Amygdala (tissue), 56 donors: ENCODE measurements at places on chromosomes 16 and 17.

GRCh38 chr17:10087355-10087754 lies 111.1 kb downstream of the GAS7 start:
- DNase-seq: no peak

DNA sequence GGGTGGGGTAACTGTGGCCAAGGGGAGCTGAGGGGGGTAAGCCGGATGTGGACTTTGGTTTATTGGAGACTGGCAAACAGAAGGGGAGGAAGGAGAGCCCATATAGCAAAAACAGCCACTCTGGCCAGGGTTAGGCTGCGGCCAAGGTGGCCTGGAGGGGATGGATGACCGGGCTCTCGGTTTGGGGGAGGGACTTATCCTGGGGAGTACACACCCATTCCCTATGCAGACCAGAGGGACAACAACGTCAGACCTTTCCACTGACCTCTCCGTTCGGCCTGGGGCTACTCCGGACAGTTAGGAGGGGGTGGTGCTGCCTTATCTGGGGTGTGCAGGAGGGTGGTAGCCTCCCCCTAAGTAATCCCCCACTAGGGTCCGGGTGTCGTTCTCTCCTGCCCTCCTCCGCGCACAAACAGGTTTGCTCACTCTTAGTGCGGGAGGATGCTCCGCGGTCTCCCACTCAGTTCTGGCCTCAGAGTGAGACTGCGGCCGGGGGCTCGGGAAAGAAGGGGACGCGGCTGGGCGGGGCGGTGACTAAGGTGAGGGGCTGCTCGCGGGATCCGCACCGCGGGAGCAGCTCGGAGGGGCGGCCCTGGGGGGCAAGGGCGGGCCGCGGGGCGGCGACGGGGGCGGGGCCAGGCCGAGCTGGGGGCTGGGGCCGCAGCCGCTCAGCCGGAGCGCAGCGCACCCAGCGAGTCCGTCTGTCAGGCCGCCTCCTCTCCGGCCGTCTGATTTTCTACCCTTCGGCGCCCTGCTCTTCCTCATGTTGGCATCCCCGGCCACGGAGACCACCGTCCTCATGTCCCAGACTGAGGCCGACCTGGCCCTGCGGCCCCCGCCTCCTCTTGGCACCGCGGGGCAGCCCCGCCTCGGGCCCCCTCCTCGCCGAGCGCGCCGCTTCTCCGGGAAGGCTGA lies at the start of gene WNK4:
TSS of gene WNK4 (plus strand) at position 675 of the 915 bp plus-strand sequence. CDS start at position 764, 89 bp downstream.
- no peak for DNase-seq

DNA sequence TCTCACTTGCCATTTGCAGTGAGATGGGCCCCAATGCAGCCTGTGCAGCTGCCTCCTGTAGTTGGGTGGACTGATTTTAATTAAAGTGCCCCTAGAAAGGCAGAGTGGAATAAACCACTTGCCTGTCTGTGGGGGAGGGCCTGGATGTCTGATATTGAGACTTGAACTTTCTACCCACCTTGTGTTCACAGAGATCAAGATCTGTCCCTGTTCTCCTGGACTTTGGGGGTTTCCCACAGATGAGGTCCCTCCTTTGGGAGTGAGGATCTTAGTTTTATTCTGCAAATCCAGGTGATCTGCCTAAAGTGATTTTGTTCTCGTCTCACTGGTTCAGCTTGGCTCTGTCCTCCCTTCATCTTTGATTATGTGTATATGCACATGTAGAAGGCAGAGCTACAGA lies 7.7 kb upstream of the DHRS13 start:
- no peak for DNase-seq

DNA sequence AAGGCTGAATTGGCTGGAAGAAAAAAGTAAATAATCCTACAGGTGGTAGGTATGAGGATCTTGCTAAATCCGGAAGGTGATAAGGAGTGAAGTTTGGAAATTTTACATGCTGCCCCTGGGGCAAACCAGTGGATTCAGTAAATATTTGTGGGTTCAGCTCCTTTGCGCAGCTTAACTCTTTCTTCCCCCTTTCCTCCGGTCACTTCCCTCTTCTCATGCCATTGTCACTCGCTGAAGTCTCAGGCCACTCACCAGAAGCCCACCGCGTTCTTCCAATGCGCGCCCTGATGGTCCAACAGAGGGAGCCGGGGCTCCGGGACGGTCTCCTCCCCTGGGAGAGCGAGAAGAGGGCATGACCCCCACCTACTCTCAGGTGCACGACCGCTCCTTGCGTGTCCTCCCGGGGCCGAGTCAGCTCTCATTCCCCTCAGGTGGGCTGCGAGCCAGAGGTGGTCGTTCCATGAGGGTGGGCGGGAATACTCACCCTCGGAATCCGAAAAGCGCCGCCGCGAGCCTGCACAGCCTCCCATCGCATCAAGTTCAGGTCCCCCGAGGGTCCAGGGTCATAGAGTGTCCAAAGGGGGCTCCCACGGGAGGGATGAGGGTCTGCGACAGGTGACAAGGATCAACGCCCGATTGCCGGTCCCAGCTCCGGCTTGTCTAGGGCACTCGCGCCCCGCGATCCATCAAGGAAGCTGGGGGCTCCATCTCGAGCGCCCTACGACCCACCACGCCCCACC lies 474 bp downstream of the CLN3 start:
- DNase-seq: no peak

GRCh38 chr16:82229800-82230619 lies 60.0 kb upstream of the MPHOSPH6 start:
- DNase-seq: peak; percentile 18

- no peak for DNase-seq
These were observed 23.7 kb downstream of the NCOR1 start for GRCh38 chr17:16191604-16192003.

DNA sequence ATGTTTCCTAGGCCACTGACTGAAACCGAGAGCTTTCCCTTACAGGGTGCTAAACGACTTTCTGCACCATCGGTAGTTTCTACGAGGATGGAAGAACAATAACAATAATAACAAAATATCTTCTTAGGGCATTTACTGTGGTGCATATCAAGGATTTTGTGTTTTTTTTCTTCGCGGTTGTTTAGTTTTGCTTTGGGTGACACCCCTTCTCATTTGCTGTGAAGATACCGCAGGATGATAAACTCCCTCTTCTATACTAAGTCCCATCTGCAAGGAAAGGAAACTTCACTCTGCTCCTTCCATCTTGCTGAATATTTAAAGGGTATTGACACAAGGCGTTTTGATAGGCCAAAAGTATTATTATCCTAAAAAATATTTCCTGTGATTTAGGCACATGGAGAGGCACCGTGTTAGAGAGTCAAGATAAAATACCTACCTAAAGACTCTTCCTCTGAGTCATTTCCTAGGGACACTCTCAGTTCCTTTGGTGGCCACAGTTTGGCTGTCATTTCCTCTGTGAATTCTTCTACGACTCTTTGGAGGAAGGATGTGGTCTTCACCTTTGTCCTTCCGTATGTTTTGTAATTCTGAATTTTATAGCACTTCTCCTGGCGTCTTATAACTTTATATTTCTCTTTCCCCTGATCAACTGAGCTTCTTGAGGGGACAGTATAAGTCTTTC lies 318.8 kb downstream of the CDH13 start:
- no peak for DNase-seq

GRCh38 chr17:69064001-69064400 lies 3.3 kb upstream of the ABCA9 start:
- no peak for DNase-seq

DNA sequence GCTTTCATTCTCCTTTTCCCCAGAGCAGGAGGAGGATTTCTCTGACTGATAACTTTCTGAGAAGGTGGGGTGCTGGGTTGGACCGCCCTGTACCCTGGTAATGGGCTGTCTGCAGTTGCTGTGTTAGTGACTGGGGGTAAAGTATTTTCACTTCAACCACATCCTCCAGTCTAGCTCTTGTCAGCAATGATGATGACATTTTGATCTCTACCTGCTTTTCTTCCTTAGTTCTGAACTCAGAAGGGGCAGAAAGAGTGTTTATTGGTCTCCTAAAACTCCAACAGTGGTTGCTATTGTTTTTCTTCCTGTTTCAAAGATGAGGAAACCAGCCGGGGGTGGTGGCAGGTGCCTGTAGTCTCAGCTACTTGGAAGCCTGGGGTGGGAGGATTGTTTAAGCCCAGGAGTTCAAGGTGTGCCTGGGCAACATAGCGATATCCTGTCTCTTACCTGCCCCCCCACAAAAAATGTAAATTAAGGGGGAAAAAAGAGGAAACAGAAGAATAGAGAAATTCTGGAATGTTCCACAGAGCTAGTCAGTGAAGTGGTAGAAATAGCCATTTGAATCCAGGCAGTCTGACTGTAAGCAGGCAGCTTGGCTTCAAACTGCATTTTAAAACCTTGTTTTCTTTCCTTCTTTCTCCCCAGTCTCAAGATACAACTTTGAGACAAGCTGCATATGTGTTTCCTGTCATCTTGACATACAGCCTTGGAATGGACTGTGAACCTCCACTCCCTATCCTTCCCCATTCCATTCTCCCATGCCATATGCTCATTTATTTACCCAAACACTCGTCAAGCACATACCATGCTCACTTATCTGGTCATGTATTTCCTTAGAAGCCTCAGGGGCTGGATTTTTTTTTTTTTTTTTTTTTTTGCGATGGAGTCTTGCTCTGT lies 3.3 kb upstream of the N4BP1 start:
- no peak for DNase-seq

GRCh38 chr17:78558989-78559388 lies 18.2 kb downstream of the DNAH17 start:
- no peak for DNase-seq

DNA sequence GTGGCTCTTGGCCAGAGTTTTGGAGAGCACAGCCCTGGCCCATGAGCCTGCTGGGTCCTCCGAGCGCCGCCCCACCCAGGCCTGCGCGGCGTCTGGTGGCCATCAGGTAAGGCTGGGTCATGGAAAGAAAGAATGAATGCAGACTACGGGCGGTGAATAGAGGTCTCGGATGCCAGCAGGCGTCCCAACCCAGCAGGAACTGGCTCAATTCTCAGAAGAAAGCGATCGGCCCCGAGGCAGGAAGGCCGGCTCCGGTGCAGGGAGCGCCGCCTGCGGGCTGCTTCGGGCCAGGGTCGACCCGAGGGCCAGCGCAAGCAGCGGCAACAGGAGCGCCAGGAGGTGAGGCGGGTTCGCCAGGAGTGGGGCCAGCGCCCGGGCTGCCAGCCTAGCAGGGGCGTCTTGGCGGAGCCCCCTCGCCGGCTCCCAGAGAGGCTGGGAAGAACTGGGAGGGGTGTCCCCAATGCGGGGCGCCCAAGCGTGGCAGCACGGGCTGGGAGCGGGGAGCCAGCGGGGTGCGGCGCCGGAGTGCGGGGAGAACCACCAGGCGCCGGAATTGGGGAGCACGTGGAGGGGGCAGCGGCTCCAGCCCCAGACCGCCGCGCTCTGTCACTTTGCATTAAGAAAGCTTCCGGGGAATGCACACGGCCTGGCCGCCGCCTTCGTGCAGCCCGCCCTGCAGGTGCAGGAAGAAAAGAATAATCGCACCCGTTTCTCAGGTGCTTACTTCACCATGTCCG lies 7.1 kb upstream of the TMC5 start:
- DNase-seq: peak; percentile 13

DNA sequence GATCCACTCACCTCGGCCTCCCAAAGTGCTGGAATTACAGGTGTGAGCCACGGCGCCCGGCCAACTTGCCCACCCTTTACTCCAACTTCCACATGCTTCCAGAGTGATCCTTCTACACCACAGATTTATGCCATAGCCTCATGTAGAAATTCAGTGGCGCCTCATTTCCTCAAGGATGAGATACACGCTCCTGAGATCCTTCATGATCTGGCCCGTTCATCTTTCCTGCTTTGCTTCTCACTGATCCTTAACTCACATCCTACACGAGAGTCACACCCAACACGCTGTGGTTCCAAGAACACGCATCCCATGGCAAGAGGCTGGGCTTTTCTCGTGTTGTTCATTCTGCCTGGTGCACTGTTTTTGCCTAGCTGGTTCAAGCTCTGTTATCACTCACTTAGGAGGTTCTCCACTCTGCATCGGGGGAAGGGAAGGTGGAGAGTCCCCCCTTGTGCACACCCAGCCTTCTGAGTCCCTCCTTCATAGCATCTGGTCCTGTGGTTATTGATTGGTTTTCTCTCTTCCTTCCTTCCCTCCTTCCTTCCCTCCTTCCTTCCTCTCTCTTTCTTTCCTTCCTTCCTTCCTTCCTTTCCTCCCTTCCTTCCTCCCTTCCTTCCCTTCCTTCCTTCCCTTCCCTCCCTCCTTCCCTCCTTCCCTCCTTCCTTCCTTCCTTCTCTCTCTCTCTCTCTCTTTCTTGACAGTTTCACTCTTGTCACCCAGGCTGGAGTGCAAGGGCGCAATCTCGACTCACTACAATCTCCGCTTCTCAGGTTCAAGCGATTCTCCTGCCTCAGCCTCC lies 32.7 kb upstream of the GCSH start:
- no peak for DNase-seq

DNA sequence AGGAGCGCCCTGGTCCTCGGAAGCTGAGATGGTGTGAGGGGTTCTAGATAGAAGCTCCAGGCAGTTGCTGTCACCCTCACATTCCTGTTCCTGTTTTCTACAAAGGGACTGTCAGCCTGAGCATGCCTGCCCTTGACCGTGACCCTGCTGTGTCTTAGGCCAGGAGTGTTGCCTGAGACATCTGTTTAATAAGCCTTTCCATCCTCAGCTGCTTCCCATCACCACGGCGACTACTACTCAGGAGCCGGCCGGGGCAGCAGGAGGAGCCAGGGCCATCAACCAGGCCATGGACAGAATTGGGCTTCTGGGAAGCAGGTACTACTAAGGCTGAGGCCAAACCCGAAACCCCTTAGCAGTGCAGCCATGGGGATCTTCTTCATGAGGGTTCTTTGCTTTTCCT lies 151.4 kb downstream of the KATNIP start:
- DNase-seq: no peak

GRCh38 chr16:31357324-31358109 lies 2.5 kb downstream of the ITGAX start:
- DNase-seq: no peak

- DNase-seq: no peak
These were observed 13.3 kb upstream of the CD300LD start for GRCh38 chr17:74605361-74605760.

DNA sequence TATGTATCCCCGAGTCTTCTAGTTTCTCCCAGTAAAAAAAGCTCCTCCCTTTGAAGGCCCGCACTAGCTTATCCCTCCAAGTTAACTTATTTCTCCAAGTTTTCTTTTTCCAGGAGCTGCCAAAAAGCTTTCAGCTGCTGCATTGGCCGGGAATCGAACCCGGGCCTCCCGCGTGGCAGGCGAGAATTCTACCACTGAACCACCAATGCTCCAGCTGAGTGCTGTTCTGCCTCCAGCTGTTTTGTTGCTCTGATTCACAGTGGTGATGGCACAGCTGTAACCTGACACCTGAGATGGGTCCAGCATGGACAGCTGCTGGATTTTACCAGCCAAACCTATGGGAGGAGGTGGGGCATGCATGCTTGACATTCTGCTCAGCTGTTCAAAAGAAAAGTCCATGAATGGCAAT lies 22.1 kb downstream of the VAC14 start:
- peak; percentile 19 for DNase-seq

GRCh38 chr17:58224315-58224714 lies 5.3 kb upstream of the MKS1 start:
- DNase-seq: no peak

GRCh38 chr17:71067669-71068407 lies 898.5 kb downstream of the KCNJ2 start:
- DNase-seq: no peak

- DNase-seq: no peak
These were observed 48.4 kb downstream of the CENPV start for GRCh38 chr17:16304830-16305229.
